NCI-H748 treated with DMSO at 0.1 percent for 48 hours (cell line): ENCODE measurements at places on chromosomes 2 and 18.

- DNase-seq = no peak
Measured at GRCh38 chr2:227205701-227206100, 41.3 kb downstream of the COL4A3 start.

- DNase-seq = no peak
Measured at GRCh38 chr2:200455958-200456421, 53.9 kb downstream of the KCTD18 start.

DNA sequence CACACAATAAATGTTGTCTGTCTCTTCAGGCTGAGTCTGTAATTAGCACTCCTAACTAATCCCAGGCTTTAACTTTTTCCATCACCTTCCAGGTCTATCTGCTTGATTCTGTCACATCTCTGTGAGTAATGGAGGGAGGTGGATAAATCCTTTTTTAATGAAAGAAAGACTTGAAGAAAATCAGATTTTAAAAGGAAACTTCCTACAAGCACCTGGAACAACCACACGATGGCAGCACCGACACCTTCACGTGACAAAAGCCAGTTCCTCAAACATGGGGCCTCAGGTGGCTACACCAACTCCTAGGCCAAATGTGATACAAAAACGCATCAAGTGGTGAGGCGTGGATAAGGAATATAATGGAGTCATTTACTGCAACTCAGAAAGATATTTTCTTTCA lies 41.8 kb downstream of the TGFBRAP1 start:
- DNase-seq = no peak

GRCh38 chr2:48694149-48694548 lies 61.4 kb downstream of the LHCGR start:
- DNase-seq = no peak

- DNase-seq = no peak
Measured at GRCh38 chr2:75327334-75327733, 128.0 kb upstream of the TACR1 start.

- no peak for DNase-seq
Measured at GRCh38 chr18:5444847-5445246, 99.0 kb downstream of the EPB41L3 start.

GRCh38 chr2:8608411-8608954 lies 73.4 kb upstream of the ID2 start:
- no peak for DNase-seq

- no peak for DNase-seq
Measured at GRCh38 chr2:205764270-205764746, 82.0 kb downstream of the NRP2 start.

- DNase-seq = no peak
Measured at GRCh38 chr18:79708412-79708811, 28.8 kb downstream of the CTDP1 start.

DNA sequence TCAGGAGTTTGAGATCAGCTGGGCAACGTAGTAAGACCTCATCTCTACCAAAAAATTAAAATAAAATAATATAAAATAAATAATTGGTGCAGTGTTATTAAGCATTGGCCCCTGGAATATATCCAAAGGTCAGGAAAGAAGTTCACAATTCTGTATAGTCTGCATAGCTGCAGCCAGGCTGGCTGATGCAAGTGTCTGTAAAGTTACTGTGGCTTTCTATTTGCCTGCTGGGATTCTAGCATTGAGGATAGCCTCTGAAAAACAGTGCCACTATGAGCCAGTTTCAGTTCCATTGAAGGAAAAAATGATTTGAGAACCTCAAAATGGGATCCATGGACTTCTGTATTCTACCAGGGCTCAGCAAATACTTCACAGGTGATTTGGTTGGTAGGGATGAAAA lies 208.6 kb downstream of the PARD3B start:
- no peak for DNase-seq

DNA sequence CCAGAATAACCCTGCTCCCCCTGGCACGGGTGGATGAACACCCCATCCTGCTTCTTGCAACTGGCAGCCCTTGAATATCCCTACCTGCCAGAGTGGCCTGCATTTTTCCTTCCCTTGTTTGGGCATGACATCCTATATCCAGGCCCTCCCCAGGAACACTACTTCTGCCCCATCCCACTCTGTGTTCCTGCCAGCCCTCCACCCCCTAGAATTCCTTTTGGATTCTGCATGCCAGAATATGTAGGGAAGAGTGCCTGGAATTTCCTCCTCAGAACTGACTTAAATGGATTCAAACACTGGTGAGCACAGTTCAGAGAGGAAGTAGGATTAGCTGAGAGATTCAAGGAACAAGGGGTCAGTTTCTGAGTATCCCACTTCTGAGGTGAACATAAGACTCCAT lies 123.5 kb upstream of the PELI1 start:
- DNase-seq = no peak

DNA sequence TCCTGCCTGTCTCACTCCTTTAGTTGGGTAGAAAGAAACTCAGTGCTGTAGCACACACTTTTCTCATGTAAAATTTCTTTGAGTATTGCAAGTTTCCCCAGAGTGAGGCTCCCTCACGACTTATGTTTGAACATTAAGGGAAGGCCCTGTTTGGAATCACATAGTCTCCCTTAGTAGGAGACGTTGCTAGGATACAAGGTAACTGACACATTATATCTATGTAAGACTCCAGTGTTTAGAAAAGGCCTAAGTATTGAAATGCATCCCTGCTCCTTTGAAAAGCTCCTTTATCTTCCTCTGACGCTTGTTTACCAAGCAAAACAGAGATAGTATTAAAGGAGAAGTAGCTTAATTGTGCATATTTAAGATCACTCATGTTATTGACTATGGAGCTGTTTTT lies 248.2 kb downstream of the PHLPP1 start:
- DNase-seq = peak; percentile 93

DNA sequence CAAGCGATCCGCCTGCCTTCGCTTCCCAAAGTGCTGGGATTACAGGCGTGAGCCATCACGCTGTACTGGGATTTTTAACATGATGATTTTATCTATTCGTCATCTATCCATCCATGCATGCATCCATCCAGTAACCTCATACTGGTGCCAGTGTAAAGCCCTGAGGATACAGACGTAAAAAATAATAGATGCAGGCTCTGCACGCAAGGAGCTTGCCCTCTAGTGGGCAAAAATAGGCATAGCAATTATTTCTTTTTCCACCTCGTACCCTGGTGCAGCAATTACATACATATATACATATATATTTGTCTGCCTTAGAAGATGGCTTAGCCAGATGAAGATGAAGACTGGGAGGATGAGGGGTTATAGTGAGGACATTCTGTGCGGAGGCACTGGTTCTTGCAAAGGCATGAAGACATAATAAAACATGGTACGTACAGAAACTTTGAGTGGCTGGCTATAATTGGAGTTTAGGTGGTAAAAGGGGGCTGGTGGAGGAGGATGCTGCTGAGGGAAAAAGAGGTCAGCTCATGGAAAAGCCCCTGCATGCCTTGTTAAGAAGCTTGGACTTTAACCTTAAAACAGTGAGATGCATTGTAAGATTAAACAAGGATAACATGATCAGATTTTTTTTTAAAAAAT lies 19.6 kb upstream of the RPIA start:
- DNase-seq = peak; percentile 20

GRCh38 chr2:191145769-191146471 lies 4.9 kb downstream of the STAT4 start:
- no peak for DNase-seq

DNA sequence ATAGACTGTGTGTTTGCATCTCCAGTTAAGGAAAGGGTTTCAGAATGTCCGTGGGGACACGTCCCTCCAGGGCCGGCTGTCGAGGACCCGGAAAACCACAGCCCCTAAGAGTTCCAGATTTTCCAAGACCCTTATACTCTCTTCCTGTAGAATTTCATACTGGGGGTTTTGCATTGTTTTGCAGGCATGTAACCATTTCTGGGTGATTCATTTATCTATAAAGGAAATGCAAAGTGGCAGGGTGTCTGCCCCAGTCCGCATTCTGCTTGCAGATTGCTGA lies 8.5 kb downstream of the SP9 start:
- no peak for DNase-seq

DNA sequence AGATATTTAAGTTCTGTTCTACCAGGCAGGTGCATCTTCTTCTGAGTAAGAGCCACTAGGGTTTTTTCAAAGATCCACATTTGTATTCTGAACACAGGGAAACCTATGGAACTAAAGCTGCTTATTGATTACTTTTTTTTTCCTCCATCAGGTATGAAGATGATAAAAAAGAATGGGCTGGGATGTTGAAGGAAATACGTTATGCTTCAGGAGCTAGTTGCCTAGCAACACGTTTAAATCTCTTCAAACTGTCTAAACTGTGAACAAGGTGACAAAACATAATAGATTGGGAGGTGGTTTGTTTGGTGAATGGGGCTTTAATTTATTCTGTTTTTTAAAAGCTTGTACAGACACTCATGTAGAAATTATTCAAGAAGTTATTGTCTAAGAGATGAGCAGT lies 15.9 kb downstream of the KLHL41 start:
- DNase-seq = peak; percentile 75

DNA sequence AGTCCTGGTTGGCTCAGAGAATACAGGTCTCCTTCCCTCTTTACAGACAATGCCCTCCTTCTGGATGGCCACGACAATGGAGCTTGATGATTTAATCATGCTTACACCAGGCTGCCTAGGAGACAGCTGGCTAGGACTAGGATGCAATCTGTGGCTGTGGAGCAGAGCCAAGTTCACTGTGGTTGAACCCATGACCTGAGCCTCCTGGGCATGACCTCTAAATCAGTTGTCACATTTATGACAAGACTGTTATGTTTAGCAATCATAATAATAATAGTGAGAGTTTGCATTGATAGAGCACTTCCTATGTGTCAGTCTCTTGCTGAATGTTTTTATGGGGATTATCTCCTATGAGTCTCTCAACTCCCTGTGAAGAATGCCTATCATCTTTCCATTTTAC lies 244.1 kb downstream of the ICOS start:
- no peak for DNase-seq

DNA sequence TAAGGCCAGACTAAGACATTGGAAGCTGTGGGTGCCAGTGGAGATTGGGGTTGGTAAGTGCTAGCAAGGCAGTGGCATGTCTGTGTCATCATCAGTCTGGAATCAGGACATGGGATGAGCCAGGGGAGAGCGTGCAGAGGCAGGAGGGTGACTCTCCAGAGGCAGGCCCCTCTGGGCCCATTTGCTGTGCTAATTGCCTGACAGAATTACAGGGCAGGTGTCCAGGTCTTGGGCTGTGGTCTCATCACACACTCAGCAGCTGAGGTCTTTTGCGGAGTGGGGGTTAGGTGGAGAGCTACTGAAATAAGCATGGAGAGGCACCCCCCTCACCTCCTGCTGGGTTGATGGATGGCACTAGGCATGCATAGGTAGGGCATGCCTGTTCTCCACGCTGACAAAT lies 57.4 kb downstream of the CELF4 start:
- peak; percentile 7 for DNase-seq

GRCh38 chr2:181164699-181165098 lies 184.3 kb downstream of the UBE2E3 start:
- no peak for DNase-seq

- peak; percentile 11 for DNase-seq
Measured at GRCh38 chr2:241272303-241273209, 42.9 kb downstream of the HDLBP start.

GRCh38 chr2:70574618-70575017 lies 21.0 kb upstream of the TGFA start:
- DNase-seq = no peak
